Stimulated activated CD8-positive, alpha-beta memory T cell treated with anti-CD3 and anti-CD28 coated beads, Interleukin-7, amount 100 ng/mL, for 24 hours (primary cell): ENCODE measurements at places on chromosomes 4 and X.

GRCh38 chr4:111631215-111631999 lies 513.8 kb upstream of the FAM241A start:
- no peak for DNase-seq

GRCh38 chr4:119942806-119943205 lies 123.8 kb downstream of the MAD2L1 start:
- DNase-seq = no peak

DNA sequence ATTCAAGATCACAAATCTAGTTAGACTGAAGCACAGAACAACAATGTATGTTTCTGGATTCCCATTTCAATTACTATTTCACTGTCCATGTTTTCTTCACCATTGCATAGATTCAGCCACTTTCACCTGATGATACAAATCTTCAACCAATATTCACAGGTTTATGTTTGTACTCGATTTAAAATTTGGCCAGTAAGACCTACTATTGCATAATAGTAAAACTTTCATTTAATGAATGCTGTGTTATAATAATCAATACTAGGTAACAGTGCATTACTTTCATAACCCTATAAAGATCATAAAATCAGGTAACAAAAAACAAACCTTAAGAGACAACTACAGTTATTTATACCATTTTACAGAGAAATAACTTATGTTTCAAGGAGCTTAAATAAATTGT lies 2209.1 kb downstream of the ARAP2 start:
- no peak for DNase-seq

DNA sequence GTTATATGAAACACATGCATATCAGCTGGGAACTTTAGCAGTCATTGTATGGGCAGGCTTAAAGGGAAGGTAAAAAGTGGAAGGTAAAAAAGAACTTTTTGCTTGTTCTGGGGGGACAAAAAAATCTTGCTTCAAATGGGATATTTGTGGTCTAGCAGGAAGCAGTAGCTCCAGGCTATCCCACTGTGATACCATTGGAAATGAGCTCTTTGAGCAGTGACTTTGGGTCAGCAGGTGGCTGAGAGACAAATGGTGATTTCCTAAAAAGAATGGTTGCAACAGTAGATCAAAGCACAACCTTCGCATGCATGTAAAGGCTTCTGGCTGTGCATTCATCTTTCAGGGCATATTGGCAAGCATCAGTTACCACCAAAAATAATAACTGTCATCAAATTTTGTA lies 106.2 kb downstream of the RS1 start:
- no peak for DNase-seq

- no peak for DNase-seq
Measured at GRCh38 chr4:43234626-43235415, 342.3 kb downstream of the GRXCR1 start.

DNA sequence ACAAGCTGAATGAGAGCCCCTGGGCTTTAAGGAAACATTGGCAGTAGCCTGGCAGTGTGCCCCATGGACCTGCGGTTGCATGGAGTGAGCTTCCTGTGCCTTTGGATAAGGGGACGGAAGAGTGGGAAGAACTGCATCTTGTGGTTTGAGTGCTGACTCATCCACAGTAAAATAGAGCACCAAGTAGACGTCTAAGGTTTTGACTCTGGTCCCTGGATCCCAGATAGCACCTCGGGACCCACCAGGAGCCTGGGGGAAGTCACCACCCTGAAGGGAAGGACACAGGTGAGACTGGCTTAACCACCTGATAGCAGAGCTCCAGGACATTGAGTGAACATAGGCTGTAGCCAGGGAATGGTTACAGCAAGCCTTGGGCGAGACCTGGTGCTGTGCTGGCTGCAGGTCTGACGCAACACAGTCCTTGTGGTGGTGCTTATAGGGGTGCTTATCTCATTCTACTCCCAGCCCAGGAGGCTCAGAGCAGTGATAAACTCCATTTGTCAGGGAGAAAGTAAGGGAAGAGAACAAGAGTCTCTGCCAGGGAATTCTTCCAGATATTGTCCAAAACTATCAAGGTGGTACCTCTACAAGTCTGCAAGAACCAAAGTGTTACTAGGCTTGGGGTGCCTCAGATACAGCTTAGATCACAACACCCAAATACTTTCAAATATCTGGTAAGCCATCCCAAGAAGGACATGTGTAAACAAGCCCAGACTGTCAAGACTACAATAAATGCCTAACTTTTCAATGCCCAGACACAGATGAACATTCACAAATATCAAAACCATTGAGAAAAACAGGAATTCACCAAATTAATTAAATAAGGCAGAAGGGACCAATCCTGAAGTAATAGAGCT lies 123.6 kb upstream of the TET2 start:
- DNase-seq = no peak

DNA sequence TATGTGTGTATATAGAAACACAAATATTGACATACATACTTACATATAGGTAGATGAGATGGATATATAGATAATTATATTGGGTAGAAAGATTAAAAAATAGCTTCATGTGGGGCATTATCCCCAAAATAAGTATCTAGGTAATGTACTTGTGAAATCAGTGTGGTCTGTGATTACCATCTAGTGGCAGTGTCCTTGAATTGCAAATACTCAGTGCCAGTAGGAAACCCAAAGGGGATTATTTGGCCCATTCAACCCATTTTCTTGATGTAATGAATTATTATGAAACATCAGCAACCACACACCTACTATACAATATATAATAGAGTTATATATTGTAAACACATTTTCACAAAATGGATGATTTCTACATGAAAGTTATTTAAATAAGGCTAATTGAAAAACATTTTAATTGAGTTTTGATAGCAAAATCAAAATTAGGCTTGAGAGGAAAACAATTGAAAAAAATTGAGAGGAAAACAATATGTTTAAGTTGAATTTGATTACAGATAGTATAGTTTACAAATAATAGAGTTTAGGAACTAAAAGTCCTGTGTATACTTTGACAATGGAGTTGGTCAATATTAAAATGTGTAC lies 389.4 kb downstream of the GALNTL6 start:
- no peak for DNase-seq

DNA sequence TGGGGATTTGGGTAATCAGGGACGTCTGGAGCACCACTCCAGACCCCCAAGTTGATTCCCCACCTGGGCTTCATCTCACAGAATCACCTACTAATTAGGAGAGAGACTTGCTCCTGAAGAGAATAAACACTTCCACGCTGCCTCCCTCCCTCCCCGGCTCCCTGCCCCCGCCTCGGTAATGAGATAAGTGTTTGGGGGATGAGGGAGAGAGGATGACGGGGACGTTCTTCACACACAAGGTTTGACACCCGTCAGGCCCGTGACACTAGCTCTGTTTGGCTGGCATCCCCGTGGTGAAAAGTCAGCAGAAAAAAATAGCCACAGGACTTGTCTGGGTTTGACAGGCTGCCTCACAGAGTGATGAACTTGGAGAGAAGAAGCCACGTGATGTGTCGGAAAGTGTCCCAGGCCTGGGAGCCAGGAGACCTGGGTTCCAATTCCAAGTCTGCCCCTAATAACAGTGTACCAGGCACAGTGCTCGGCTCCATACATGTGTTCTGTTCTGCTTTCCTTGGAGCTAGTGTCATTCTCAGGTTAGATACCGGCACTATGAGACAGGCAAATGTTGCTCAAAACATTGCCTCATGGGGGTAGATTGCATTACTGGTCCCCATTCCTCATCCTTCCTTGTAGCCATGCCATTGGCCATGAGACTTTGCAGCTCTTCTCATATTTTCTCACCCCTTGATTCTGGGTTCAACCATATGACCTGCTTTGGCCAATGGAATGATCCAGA lies 578.0 kb downstream of the BCOR start:
- DNase-seq = no peak

GRCh38 chrX:45710081-45710801 lies 509.6 kb upstream of the DIPK2B start:
- DNase-seq = peak; percentile 5

DNA sequence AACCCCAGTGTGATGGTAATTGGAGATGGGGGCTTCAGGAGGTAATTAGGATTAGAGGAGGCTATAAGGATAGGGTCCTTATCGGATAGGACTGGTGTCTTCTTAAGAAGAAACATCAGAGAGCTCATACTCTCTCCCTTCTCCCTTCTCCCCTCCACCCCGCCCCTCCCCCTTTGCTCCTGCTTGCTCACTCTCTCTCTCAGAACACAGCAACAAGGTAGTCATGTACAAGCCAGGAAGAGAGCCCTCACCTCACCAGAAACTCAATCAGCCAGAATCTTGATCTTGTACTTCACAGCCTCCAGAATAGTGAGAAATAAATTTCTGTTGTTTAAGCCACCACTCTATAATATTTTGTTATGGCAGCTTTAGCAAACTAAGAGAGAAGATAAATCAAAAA lies 4.5 kb downstream of the DDX60L start:
- DNase-seq = no peak

DNA sequence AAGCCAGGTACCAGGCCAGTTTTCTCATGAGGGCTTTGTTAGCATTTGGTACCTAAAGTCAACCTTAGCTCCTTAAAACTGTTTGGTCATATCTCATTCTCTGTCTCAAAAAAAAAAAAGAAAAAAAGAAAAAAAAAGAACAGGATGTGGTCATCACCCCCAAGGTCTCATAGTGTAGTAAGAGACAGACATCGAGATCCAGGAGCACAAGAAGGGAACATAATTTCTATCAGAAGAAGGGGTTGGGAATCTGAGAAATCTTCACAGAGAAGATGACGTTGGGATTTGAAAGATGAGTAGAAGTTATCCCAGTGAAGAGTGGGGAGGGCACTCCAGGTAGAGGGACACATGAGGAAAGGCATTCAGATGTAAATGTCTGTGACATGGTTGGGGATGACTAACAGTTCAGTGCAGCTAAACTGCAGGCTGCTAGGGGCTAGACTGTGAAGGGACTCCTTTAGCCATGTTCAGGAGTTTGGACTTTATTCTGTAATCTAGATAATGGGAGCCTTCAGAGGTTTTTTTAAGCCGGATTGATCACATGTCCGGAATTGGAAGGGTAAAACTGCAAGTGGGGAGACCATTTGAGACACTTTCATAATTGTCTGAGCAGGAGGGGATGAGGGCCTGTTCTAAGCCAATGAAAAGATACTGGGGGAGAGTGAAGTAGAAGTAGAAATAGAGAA lies 26.9 kb upstream of the GJB1 start:
- no peak for DNase-seq

- DNase-seq = no peak
Measured at GRCh38 chrX:108640817-108641216, 95.5 kb downstream of the IRS4 start.

DNA sequence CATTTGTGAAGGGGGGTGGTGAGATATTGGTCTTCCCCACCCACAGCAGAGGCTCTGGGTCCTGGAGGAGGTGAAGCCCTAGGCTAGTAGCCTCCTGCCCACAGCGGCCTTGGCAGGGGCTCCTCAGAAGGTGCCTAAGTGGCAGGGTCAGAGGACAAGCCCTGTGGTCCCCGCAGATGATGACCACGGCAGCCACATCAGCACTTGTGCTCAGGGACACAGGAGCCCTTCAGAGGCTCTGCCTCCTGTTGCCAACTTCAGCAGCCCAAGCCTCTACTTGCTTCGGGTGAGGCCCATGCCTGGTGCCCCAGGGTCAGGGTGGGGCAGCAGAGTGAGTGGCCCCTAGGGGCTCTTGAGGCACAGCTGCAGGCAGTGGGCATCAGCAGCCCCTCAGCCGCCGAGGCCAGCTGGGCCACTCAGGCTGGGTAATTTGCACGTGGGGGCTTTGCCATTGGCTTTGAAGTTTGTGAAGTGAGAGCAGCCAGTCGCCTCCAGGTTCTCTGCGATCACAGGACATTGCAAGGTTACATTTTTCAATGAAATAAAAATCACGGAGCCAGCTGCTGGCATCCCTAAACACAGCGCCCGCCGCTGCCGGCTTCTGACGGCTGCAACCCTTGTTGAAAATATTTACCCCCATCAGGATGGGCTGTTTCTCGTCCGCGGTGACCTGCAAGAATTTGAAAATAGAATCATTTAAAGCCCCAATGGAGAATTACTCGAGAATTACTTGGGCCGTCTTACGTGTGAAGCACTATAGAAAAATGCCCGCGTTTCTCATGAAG lies 108.5 kb downstream of the HMX1 start:
- no peak for DNase-seq

DNA sequence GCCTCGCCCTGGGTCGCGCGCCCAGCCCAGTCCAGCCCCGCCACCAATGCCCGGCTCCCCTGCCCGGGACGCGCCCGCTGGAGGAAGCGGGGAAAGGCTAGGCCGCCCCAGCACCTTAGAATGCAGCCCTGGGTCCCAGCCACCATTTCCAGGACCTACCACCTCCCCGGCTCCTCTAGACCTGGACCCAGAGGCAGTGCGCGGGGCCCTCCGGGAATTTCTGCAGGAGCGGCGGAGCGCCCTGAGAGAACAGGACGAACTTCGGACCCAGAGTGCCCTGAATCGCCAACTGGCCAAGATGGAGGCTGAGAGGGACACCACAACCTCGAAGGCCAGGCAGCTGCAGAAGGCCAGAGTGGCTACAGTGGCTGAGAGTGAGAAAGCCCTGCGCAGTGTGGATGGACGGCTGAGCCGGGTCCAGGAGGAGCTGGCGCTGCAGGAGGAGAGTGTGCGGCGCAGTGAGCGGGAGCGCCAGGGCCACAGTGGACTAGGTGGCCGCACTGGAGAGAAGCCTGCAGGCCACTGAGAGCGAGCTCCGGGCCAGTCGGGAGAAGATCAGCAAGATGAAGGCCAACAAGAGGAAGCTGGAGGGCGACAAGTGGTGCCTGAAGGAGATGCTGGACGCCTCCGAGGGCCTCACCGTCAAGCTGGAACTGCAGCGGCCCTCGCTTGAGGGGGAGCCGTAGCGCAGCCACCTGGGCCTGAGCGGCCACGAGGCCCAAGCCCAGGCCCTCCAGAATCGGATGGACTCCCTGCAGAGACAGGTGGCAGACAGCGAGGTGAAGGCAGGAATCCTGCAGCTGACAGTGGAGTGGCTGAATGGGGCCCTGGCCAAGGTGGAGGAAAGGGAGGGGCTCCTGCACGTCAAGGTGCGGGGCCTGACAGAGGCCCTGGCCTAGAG lies 15.5 kb downstream of the SMIM10L2A start:
- no peak for DNase-seq

DNA sequence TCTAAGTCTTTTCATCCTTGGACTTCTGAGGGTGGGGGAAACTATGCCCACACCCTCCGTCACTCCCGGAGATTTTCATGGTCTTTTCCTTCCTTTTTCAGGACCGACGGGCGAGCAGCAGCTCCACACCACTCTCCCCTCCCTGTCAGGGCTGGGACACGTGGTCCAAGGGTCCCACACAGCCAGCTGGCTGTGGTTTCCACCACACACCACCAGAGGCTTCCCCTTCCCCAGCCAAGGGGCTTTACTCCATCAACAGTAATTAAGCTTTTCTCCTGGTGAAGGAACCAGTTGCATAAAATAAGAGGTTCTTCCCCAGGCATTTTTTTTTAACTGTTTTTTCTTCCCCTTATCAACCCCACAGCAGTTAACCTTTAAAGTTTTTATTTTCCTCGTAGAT lies 453.9 kb downstream of the GPAT3 start:
- no peak for DNase-seq

GRCh38 chrX:74510401-74510800 lies 89.1 kb downstream of the SLC16A2 start:
- DNase-seq = no peak

GRCh38 chrX:24870143-24870542 lies 145.6 kb downstream of the ARX start:
- no peak for DNase-seq

- DNase-seq = no peak
Measured at GRCh38 chr4:165439981-165440380, 61.2 kb downstream of the CPE start.
